RPMI8226 (cell line): ENCODE measurements at places on chromosomes 16 and 17.

DNA sequence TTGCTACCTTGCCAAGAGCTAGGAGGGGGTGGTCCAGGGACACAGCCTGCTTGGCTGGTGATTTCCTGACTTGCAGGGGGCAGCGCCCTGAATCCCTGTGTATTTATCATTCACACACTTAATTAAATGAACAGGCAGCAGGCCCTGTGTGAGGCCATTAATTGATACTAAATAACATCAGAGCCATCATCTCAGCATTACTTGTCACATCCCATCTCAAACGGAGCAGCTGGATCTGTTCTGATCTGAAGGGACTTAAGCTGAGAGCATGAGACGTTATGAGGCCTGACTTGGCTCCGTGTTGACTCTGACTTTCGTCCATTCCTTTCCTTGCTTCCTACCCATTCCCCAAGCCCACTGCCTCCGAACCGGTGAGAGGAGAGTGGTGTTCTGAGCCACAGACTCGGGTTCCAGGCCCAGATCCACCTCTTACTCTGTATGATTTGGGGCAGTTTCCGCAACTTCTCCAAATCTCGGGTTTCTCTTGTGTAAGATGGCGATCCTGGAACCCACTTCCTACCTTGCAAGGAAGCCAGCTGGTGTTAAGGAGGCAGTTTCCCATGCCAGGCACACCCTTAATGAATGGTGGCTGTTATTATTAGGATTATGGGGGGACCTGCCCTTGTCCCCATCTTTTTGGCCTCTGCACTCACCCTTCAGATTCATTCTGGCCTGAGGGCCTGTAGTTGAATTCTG is 33.8 kb downstream of the CACNA1G start:
- no peak for DNase-seq

- DNase-seq: no peak
These were observed 87.8 kb downstream of the PMP22 start for GRCh38 chr17:15177343-15177742.

- peak; percentile 88 for DNase-seq
These were observed 63.2 kb downstream of the ENGASE start for GRCh38 chr17:79137789-79138165.

GRCh38 chr16:21982108-21982507 is 18.8 kb downstream of the PDZD9 start:
- no peak for DNase-seq

DNA sequence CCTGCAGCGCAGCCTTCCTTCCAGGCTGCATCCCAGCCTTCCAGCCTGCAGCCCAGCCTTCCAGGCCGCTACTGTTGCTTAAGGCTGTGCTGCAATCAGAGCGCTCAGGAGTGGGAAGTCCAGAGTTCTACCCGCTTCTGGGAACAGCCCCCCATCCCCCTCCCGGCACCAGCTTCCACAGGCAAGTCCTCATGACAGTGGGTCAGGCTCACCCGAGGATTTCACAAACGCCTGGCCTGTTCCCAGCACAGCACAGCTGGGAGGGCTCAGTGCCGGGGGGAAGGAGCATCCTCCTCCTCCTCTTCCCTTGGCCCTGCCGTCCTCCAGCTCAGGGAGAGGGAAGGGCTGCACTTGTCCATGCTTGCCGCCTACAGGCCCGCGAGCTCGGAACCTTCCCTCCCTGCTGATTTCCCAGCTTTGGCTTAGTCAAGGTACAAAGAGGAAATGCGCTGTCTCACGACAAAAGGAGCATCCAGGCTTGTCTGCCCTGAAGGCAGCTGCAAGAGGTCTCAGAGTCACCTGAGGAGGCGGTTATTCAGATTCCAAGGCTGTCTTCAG is 8.3 kb downstream of the SOCS3 start:
- DNase-seq: no peak

DNA sequence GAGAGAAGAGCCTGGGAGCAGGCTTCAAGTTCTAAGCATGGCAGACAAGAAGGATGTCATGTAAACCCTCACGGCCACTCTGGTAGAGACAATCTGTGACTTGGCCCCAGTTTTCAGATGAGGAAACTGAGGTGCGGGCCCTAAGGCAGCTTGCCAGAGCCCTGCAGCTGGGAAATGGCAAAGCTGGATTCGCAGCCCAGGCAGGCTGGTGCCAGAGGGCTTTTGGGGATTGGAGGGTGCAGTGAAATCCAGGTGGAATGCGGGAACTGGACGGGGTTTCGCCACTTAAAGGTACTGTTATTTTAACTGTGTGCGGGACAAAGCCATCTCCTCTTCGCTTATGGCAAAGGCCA is 477 bp upstream of the OSGIN1 start:
- no peak for DNase-seq

GRCh38 chr17:28371245-28372202 is at the start of gene SARM1:
Gene SARM1 (plus strand): TSS chr17:28371694. CDS start chr17:28372033, 339 bp downstream.
- DNase-seq: peak; percentile 74

DNA sequence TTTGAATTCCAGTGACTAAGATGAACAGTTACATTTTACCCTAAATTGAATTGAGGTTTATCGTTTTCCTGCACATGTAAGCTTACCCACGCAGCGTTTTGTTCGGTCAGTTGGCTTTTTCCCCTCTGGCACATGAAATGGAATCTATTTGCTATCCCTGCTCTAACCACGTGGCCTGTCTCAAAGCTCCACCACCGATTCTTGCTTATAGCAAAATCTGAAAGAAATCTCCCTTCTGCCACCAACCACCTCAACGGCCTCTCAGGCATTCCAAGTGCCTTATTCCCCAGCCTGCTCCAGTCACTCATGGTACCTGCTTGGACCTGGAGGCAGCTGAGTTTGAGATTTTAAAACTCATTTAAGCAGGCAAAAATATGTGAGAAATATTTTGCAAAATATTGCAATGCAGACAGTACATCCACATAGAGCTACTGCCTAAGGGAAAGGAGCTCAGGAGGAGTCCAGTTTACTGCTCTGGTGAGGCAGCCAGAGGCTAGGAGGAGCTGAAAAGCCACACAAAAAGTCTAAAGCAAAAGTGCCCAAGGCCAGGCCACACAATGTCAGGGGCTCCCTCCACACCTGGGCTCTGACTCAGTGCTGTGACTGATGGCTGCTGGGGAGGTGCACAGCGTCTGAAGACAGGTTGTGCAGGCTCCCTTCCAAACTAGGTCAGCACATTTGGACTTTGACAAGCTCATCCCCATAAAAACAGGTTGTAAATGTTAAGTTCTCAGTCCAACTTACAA is 26.4 kb downstream of the ARHGAP17 start:
- DNase-seq: peak; percentile 92

DNA sequence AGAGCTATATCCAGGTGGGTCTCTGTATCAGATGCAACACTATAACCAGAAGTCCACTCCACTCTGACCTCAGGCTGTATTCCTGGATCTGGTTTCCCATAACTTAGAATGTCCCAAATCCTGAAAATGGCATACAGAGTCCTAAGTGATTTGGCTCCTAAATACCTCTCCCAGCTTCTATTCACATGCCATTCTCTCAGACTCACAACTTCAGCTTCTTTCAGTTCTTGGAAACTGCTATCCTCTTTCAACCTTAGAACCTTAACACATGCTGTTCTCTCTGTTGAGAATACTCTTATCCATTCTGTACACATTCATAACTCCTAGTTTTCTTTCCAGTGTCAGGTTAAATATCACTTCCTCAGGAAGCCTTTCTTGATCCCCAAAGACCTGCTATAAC is 132.0 kb downstream of the BRIP1 start:
- no peak for DNase-seq

DNA sequence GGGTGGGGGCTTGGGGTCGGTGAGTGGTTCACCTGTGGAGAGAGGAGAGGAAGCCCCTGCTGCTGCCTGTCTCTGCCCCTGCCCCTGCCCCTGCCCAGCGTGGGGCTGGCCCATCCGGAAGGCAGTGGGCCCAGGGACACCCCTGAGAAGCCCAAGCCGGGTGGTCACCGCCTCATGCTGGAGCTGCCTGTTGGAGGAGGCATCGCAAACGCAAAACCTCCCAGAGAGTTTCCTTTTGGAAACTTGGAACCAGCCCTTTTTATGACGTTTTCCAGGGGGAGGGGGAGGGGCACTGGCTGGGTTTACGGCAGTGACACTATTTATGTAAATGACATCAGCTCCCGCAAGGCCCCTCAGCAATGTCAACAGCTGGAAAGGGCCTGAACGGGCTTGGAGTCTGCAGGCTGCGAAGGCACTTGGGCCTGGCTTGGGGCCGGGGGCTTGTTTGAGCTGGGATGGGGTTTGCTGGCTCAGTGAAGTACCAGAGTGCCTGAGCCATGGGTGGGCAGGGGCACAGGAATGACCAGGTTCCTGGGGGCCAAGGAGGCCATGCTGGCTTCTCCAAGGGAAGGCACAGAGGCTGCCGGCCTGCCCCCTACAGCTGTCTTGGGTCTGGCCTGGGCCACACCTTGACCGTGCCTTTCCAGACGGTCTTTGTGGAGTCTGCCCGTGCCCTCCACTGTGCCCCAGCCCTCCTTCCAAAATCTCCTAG is 219.5 kb downstream of the NTN1 start:
- DNase-seq: no peak
